ENCODE measurements at places on chromosomes 1 and 21. TPM values are rescaled to one million over a fixed set of nuclear protein-coding genes. Genes with fewer than 3 reads are reported as not detected.

MUTYH gene
- 20.8 TPM for total RNA-seq

ATP6V1G3 gene
- not detected for total RNA-seq

TACSTD2 gene
- under 0.01 TPM for total RNA-seq

BTBD8 gene
- 61.1 TPM for total RNA-seq

ATP5PF gene
- total RNA-seq: 57.9 TPM

TMOD4 gene
- not detected for total RNA-seq

ALG6 gene
- 52.6 TPM for total RNA-seq

SOX13 gene
- total RNA-seq: 1.6 TPM

TNFRSF9 gene
- not detected for total RNA-seq

IQGAP3 gene
- total RNA-seq: 1.2 TPM

TCP10L gene
- 2.0 TPM for total RNA-seq

GRCh38 chr1:201954263-201955008 lies 867 bp upstream of the TIMM17A start:
- DNase-seq: no peak

DNA sequence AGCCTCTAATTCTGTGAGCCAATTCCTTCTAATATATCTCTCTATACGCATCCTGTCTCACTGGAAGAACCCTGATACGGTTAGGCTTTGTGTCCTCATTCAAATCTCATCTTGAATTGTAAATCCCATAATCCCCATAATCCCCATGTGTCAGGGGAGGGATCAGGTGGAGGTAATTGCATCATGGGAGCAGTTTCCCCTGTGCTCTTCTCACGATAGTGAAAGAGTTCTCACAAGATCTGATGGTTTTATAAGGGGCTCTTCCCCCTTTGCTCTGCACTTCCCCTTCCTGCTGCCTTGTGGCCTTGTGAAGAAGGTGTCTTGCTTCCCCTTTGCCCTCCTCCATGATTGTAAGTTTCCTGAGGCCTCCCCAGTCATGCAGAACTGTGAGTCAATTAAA lies 116.1 kb downstream of the MRPS6 start:
- DNase-seq: no peak

- no peak for DNase-seq
Observed at GRCh38 chr1:181257117-181257516, 168.6 kb downstream of the IER5 start.

- DNase-seq: no peak
Observed at GRCh38 chr1:107525145-107525544, 384.3 kb downstream of the NTNG1 start.

- DNase-seq: no peak
Observed at GRCh38 chr1:21828075-21828474, 16.0 kb downstream of the LDLRAD2 start.

GRCh38 chr1:101000131-101000873 lies 25.3 kb downstream of the DPH5 start:
- DNase-seq: no peak

GRCh38 chr1:192160196-192160595 lies 1.9 kb downstream of the RGS18 start:
- DNase-seq: no peak

DNA sequence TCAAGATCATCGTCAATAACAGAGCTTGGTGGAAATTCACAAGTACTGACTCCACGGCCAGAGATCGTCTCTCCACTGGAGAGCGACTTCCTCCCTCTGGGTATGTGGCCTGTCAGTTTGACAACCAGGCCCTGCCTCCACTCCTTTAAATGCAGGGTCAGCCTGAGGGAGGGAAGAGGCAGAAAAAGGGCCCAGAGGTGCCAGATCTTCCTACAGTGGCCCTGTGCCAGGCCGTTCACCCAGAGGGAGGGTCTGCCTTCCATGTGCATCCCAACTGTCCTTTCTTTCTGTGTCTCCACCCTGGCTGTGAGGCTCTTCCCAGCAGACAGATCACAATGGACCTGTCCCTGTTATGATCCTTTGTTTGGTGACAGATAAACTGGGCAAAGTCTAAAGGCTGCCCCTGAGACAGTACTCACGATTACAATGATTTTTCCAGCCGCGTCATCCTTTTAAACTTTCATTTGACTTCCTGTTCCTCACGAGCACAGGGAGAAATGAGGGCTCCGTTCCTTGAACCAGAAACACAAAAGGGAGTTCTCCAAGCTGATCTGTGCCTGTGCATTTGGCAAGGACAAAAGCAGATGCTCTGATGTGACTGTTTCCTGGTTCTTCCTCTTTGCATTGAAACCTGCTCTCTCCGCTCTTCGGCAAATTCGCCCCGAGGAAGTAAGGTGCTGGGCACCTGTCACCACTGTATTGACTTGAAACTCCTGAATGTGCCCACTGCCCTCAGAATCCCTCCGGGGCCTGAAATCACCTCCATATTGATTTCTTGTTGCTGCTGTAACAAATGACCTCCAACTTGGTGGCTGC lies 126.7 kb downstream of the PGBD5 start:
- DNase-seq: no peak

DNA sequence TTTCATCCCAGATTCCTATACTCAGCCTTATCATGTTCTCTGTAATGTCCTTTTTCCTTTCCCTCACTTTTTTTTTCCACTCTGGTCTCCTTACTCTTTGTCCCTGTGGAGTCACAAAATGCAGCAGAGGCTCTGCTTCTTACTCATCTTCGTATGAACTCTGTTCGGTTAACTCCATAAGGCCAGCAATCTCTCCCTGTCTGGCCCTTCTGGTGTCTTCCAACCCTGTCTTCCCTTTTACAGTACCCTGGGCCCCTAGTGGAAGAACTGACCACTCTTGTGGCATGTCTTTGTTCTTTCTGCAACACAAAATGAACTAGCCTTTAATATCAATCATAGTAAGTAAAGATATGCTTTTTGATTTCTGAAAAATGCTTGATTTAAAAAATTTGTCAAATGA lies 7.1 kb downstream of the CD101 start:
- no peak for DNase-seq

GRCh38 chr1:201754353-201754752 lies 74.6 kb upstream of the IPO9 start:
- no peak for DNase-seq

DNA sequence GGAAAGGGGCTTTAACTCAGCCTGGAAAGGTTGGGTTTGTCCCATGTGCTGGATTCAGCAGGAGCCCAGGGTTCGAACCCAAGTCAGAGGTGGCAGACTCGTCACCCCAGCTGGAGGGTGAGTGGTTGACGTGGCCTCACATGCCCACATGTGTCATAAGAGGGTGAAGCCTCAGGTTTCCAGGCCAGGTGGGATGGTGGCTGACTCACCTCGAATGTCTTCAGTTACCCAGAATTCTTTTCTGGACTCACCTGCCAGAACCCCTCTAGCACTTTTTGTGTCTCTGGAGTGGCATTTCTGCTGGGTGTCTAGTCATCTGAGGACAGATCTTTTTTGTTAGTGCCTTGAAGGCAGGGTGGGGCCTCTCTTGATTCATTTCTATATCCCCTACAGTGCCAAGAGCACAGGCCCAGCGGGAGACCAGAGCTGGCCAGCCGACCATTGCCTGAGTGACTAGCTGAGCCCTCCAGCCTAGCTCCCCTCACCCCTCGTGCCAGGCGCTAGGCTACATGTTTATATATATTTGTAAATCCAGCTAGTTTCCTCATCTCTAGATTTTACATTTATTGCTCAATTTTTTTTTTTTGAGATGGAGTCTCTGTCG lies 28.1 kb downstream of the IL6R start:
- no peak for DNase-seq

DNA sequence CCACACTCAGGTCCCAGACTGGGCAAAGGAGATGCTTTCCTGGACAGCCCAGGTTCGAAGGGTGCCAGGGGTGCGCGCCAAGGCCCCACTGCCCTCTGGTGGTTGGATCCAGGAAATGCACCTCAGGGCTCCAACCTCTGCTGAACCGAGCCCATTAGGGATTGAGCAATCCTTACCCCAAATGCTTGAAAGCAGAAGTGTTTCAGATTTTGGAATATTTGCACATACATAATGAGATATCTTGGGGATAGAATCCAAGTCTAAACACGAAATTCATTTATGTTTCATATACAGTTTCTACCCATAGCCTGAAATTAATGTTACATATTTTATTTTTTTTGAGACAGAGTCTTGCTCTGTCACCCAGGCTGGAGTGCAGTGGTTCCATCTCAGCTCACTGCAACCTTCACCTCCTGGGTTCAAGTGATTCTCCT lies 57.4 kb downstream of the SLC9A1 start:
- peak; percentile 63 for DNase-seq

- no peak for DNase-seq
Observed at GRCh38 chr1:238487931-238488330, 597.2 kb upstream of the ZP4 start.

DNA sequence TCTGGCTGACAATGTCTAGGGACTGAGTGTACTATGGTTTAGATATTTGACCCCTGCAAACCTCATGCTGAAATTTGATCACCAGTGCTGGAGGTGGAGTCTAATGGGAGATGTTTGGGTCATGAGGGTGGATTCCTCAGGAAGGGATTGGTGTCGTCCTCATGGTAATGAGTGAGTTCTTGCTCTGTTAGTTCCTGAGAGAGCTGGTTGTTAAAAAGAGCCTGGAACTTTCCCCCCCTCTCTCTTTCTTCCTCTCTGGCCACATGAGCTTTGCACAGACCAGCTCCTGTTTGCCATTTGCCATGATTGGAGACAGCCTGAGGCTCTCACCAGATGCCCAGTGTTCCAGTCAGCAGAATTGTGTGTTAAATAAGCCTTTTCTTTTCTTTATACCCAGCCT lies 36.6 kb upstream of the CNIH3 start:
- DNase-seq: no peak

- DNase-seq: no peak
Observed at GRCh38 chr1:200213921-200214320, 186.4 kb downstream of the NR5A2 start.

DNA sequence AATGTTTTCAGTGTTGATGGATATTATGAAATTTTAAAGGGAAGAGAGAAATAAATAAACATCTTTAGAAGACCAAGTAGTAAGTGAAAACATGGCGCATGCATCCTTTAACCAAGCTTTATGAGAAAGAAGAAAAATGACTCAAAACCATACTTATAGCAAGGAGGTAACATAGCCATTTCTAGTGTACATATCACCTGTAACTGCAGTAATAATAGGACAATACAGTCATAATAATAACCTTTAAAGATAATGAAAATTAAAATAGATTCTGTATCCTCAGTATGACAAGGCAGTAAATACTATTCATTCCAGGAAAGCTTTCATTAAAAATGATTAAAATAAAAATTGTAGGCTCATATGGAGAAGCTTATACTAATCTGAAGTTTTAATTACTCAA lies 141.2 kb downstream of the COL24A1 start:
- DNase-seq: no peak

DNA sequence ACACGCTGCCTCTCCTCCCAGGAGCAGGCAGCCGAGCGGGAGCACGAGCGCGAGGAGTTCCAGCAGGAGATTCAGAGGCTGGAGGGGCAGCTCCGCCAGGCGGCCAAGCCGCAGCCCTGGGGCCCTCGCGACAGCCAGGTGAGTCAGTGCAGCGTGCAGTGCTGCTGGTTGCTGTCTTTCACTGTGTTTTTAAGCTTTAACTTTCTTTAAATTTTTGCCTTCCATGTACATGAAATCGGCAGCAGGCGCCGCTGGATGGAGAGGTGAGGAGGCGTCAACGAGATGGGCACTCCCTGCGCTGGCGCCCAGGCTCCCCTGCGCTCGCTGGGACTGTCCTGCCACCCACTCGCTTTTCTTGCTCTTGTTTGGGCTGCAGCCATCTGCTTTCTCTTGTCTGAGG lies 60.7 kb upstream of the DIP2A start:
- no peak for DNase-seq

DNA sequence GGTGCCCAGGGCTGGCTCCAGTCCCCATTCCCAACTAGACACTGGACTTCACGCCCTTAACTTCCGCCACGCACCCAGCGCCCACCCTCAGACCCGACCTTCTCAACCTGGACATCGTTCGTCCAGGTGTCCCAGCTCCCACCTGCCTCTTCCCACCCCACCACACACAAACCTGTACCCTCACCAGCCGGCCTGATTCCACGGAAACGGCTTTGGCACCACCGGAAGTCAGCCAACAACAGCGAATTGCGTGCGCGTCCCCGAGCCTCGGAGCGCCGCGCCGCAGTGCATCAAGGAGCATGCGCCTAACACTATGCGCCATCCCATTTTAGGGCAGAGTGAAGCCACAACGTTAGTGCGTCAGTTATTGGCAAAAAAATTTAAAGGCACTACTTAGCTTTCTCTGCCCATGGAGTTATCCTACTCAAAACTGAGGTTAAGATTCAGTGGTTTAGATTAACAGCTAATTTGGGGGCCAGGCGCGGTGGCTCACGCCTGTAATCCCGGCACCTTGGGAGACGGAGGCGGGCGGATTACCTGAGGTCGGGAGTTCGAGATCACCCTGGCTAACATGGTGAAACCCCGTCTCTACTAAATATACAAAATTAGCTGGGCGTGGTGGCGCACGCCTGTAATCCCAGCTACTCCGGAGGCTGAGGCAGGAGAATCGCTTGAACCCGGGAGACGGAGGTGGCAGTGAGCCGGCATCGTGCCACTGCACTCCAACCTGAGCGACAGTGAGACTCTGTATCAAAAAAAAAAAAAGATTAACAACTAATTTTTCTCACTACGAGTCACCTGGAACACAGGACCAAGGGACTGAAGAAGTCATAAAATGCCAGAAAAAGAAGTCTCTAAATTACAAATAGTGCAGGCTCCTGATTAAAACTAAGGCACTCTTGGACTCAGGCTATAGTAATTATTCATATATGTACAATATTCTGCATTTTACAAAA lies at the start of gene GON4L:
Gene GON4L (minus strand): TSS at position 240 of the 956 bp plus-strand sequence. CDS start 3,434 bp downstream, outside the sequence.
- peak; percentile 72 for DNase-seq

- DNase-seq: no peak
Observed at GRCh38 chr1:160009081-160009480, 22.7 kb downstream of the PIGM start.

DNA sequence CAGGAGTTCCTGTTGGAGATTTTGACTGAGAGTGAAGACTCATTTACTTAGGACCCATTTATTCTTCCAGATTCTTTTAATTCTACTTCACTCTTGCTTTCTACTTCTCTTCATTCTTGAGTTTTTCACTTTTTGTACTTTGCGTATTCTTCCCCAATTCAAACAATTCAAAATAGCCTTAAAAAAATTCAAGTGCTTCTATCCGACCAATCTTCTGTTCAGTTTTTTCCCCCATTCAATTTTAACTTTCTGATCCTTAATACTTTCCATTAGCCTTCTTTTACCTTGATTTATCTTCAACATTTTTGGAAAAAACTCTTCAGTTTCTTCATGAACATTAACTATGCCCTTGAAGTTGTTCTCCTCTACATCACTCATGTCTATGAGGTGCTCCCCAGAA lies 21.1 kb downstream of the ZFYVE9 start:
- no peak for DNase-seq

DNA sequence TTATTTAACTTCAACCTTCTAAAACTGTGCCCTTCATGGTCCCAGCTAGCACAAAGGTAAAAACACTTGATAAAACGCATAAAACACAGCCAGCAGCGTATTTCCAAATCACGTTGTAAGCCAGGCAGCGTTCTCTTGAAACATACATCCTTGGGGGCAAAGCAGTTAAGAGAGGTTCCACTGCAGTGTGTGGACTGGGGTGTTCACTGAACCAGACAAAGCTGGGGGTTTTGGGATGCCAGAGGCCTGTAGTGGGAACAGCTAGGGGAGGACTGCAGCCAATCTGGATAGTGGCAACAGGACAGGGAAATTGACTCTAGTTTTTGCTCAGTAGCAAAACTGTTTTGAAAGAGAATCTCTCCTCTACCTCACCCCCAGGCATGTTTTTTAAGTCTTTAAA lies 21.5 kb upstream of the ATP5PO start:
- DNase-seq: no peak

Measured in frontal cortex (tissue), 4 donors.